Left cardiac atrium (tissue), 4 donors: ENCODE measurements at places on chromosomes 11 and 22.

- no peak for DNase-seq
Observed at GRCh38 chr11:78417175-78417887, at the start of gene GAB2. GAB2 (minus strand) TSS chr11:78417820; CDS start chr11:78417720, 100 bp downstream.

DNA sequence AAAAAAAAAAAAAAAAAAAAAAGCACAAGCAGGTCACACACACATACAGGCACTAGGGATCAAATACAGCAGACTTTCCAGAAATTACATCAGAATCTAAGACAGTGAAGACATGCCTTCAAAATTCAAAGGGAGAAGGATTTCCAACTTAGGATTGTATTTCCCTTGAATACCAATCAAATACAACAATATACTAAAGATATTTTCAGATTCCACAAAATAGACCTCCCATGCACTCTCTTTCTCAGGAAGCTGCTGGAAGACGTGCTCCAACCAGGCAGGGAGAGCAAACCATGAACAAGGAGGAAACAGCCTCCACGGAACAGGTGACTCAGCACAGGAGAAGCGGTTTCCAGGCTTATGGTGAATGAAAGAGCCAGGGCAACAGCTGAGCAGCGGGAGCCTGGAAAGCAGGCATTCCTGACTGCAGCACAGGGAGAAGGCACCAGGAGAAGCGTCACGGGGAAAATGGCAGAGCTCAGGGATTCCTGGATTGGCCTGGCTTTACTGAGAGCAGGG, 32.0 kb downstream of the TMEM184B start:
- DNase-seq: no peak

DNA sequence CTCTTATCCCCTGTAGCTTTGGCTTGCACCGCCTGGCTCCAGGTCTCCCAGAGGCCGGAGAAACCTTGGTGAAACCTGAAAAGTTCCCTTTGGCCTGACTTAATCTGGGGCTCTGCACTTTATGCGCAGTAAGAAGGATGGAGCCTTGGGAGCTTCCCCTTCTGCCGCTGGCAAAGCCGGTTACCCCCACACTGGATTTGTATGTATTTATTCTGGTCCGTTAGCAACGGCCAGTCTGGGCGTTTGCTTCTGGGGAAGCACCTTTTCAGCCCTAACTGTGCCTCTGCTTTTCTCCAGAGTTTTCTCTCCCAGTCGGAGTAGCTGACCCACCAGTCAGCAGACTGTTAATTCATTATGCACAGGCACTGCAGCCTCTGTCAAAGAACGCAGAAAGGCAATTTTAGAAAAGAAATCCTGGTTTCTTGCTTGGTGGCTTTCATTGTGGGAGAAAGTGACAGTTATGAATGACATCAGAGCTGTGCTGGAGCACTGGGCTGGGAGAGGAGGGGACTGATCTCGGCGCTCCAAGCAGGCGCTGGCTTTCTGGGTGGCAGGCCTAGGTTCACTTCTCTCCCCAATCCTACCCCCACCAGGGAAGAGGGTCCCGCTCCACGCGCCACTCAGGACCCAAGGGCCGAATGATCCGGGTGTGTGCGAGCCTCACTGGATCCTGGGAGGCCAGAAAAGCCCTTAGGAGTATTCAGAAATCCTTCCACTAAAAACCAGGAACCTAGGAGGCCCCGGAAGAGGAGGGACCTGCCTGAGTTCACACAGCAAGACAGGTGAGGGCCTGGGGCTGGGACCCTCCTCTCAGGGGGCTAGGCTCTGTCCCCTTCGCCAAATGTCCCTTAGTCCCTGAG, 70.2 kb downstream of the RTL6 start:
- no peak for DNase-seq

GRCh38 chr22:30225220-30225927, 21.2 kb downstream of the LIF start:
- DNase-seq: no peak

DNA sequence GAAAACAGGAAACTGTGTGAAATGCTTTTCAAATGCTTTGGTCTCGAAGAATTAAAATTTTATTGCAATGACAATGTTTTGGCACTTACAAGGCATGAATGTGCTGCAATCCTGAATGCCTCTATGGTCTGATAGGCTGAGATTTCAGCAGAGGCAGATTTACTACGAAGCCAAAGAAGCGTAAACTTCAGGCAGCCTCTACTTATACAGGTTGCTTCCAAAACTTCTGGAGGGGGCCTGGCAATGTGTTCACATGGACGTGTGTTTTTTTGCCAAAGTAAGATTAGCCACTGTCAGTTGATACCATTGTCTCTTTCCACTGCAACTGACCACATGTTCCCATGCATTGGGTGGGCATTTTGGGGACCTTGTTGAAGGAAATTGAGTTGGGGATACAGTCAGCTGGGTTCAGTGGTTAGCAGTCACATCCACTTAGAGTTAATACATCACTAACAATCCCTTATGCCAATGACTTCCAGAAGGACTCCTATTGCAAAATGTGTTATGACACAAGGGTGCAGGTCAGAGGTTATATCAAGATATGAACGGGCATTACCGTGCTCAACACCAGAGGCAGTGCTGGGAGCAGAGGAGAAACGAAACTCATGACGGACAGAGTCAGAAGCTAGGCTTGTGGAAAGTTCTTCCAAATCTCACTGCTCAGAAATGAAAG, 48.8 kb downstream of the ABTB2 start:
- no peak for DNase-seq

DNA sequence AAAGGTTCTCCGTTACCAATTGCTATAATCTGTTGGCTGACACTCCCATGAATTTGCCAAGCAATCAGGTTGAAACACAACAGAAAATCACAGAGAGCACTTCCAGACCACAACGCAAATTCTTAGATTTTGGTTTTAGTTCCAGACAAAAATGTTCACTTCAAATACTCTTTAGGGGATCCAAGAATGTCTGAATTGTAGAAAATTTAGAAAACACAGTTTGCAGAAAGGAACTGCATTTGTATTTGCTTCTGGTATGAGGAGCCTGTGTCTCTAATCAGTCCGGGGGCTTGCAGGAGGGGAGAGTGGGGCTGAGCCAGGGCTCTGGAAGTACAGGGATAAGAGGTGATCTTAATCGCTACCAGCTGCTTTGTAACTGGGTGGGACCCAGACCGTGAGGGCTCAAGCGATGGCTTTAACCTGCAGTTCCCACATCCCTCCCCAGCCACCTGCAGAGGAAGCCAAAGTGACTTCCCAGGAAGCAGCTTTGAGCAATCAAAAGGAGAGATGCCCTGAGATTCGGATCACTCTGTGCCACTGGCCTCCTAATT, 18.7 kb downstream of the SCUBE2 start:
- DNase-seq: no peak

DNA sequence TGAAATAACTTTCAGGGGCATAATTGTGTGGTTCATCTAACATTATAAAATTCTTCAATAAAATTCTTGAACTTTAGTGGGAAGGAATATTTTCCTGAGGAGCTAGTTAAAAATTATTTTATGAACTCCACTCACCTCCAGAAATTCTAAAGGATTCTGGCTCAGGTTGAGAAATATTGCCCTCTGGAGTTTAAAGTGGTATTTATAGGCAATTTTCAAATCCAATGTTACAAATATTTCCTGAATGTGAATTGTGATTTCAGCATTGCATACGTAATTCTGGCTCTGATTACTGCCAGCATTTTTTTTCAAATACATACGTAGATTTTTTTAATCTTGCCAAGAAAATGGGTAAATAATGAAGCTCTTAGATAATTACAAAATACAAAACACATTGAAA, 598.2 kb upstream of the ANO3 start:
- no peak for DNase-seq
